ENCODE measurements at places on chromosomes 6 and 20.
A peak's percentile ranks its signal among the peaks of the same experiment; 100 is the strongest.

DNA sequence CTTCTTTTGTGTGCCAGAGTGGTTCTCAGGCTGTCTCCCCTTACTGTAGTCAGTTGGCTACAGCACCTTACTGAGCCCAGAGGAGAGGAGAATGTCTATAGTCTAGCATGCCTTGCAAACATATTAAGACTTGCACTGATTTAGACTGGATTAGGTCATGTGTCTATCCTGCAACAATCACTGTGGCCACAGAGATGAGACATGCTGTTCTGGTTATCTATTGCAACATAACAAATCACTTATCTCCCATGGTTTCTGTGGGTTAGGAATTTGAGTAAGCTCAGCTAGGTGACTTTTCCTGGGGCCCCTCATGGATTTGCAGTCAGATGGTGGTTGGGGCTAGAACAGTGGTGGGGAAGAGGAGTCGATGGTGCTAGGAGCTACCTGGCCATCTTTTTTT, 261.3 kb downstream of the SOD2 start:
- no peak for DNase-seq

GRCh38 chr20:33162313-33162712, 5.6 kb upstream of the BPIFA2 start:
- no peak for DNase-seq

GRCh38 chr20:4601630-4602296, 119.9 kb upstream of the PRND start:
- DNase-seq, result peak; percentile 62

- DNase-seq, result no peak
Measured at GRCh38 chr6:88074791-88075190, 27.1 kb downstream of the SPACA1 start.

- DNase-seq, result peak; percentile 87
Measured at GRCh38 chr6:113495521-113495920, 361.6 kb upstream of the MARCKS start.

DNA sequence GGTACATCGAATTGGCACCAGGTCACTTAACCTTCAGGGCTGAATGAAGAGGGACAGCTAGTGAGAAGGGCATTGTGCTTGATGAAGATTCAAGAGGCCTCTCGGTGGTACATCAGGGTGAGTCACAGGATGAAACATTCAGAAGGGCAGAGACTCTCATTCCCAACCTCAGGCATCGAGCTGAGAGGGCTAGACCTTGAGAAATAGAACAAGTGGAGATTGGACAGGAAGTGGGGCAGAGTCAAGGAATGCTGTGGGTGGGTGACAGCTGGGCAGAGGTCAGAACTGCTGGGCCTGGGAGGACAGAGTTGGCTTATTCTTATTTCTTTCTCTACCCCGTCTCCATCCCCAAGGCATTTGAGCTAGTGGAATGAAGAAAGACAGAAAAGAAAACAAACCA, 126.0 kb downstream of the SCML4 start:
- DNase-seq, result peak; percentile 93

DNA sequence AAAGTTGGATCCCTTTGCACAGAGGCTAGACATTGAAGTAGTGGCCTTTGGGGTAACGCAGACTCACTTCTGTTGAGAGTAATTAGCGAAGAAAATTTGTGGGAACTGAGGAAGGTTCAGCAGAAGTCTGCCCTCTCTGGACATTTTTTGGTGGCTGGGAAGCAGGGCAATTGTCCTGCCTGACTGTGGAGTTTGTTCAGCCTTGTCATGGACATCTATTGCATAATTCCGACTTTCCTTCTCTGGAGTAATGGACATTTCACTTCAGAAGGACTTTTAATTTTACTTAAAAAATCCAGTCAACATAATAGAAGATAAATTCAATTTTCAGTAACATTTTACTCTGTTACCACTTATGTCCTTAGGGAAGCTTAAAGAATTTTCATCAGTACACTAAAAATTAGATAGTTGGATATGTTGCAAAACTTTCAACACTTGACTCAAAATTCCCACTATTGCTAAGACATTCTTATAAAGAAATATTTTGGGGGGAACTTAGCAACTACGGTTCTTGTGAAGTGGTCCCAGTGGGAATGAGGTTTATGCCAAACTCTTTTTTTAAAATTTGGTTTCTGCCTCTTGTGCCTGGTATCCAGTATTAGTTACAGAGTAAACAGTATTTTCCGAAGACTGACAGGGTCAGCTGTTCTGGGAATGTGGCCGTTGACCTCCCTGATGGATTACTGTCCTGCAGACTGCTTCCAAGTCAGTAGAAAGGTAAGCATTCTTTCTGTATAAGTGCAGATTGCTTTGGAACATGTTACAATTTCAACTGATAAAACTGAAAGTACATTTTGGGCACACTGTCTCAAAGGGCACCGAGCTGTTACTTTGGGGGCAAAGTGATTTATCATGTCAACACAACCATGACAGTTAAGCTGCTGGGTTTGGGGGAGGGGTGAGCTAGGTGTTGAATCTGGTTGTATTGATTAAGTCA, 100.6 kb upstream of the MLIP start:
- no peak for DNase-seq

DNA sequence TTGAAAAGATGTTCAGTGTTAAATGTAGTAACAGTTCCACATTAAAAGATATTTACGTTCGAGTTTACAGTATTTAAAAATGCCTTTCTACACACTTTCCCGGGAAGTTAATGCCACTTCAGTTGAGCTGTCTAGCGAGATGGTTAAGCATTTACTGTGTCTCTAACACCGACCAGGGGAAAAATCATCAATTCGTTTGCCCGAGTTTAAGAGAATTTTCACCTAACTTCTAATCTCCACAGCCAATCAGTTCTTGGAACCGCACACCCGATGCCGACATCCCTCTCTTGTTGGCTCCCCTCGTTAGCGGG, 58.2 kb downstream of the FAM217A start:
- no peak for DNase-seq

DNA sequence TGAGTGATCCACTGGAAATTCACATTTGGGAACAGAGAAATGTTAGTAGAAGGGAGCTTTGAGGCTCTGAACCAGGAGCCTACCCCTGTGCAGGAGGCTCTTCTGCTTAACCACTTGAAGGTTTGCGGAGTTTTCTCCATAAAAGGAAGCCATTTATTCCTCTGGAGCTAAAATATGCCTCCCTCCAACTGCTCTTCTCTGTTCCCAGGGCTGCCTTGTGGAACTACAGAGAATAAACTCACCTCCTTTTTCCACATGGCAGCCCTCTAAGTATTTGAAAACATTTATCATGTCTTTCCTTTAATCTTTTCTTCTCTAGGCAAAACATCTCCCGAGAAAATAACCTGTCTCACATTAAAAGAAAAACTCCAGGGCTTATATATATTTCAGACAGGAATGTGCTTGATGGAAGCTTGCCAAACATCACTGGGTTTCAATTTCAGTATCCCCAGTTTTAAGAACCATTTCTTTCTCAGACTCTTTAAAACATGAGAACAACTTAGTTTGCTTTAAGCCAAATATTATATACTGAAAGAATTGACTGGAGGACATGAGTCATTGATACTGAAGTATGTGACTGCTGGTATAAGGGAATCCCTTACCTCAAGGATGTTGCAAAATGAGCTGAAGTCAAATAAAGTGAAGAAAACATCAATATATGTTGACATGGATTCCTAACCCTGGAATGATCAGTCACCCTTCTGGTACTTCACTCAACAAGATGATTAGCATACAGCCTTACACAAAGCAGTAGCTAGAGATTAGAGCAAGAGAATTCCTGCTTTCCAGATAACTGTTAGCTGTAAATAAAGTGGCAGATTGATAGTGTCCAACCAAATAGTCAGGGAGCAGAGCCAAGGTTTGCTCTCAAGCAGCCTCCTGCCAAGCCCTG, 74.0 kb downstream of the ZBTB2 start:
- peak; percentile 77 for DNase-seq

DNA sequence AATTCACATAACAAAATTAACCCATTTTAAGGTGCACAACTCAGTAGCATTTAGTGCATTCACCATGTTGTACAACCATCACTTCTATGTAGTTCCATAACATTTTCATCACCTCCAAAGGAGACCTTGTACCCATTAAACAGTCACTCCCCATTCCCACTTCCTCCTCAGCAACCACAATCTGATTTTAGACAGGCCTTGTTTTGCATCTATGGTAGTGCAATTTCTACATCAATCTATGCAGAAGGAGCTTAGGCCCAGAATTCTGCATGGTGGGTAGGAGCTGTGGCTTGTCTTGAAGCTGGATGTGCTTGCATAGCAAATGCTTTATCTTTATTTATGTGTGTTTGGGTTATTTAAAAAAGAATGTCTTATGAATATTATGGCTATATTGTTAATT, 13.5 kb upstream of the HLA-DQA1 start:
- DNase-seq, result no peak

DNA sequence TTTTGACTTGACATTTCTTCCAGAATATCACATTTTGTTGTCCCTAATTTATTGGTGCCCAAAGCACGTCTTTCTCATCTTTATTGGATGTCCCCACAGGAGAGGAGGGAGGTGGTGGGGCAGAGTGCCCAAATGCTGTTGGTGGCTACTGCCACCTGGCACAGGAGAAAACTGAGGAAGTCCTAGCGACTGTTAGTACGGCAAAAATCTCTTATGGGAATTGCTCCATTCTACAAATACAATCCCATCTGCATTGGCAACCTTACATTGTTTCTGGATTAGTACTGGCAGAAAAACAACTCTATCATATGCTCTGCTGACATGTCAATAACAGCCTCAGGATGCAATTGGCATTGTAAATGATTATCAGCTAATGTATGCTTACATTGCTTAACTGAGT, 235.4 kb upstream of the IRAK1BP1 start:
- DNase-seq, result no peak

DNA sequence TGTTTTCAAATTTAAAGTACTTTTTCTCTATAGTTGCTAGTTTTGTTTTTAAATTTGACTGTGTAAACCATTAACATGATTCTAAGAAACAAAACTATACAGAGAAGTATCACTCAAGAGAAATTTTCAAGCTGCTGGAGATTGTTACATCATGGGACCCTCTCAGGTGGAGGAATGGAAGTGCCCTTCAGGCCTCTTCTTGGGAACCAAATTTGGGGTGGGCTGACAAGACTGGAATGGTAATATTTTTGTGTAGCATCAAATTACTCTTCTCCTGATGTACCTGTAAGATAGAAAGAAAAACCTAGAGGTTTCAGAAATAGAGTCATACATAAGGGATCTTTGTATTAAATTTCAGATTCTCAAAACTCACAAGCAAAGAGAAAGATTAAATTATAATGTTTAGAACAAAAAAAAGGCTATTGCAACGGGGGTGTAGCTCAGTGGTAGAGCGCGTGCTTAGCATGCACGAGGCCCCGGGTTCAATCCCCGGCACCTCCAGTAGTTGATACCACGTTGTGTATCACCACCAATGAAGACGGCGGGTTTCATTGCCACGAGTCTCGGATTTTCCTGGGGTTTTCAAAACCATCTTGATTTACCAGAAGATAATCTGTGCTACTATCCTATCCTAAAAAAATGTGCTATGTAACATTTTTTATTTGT, 193.7 kb downstream of the GPX5 start:
- DNase-seq, result peak; percentile 42

- no peak for DNase-seq
Measured at GRCh38 chr6:88561034-88561953, 395.1 kb upstream of the CNR1 start.

GRCh38 chr6:502761-503160, 111.2 kb downstream of the IRF4 start:
- no peak for DNase-seq

DNA sequence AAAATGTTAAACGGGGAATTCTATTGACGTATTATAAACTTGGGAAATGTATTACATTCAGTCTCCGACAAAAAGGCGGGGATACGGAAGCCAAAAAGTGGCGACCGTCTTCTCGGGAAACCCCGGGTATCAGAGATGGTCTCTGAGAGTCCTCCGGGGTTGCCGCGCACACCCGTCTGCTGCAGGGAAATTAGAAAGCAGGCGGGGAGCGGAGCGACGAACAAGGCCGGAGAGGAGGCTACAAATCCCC, 1.5 kb downstream of the SALL4 start:
- peak; percentile 30 for DNase-seq

- peak; percentile 94 for DNase-seq
Measured at GRCh38 chr20:25136643-25137559, 55.0 kb upstream of the VSX1 start.

- DNase-seq, result no peak
Measured at GRCh38 chr6:108673153-108673552, 112.4 kb downstream of the FOXO3 start.

DNA sequence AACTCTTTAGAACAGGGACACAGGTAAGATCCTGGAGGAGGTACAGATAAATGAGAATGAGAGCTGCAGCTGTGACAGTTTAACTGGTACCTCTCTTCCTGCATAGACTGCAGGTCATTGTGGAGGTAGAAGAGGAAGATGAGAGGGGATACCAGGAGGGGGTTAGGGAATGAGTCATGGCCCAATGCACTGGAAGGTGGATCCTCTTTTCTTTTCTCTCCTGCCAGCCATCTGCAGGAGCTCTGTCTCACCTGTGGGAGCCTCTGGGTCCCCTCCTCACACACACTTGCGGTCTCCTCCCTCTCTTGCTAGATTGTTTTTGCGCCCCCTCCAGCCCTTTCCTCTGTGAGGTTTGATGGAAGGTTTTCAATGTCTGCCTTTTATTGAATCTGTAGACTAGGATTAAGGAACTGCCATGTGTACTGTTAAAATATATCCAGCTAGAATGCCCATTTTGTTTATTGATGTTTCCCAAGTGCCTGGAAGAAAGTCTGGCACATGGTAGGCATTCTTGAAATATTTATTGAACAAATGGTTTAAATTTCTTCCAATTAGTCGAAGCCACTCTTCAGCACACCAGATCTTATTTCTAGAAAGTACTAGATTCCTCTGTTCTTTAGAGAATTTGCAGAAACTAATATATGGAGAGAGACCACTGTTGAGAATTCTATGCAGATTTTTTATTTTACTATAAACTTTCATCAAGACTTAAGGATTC, 13.0 kb downstream of the C6orf163 start:
- no peak for DNase-seq

- DNase-seq, result no peak
Measured at GRCh38 chr6:20819774-20820400, 285.6 kb downstream of the CDKAL1 start.

- DNase-seq, result no peak
Measured at GRCh38 chr6:128648022-128648598, 127.7 kb upstream of the PTPRK start.

DNA sequence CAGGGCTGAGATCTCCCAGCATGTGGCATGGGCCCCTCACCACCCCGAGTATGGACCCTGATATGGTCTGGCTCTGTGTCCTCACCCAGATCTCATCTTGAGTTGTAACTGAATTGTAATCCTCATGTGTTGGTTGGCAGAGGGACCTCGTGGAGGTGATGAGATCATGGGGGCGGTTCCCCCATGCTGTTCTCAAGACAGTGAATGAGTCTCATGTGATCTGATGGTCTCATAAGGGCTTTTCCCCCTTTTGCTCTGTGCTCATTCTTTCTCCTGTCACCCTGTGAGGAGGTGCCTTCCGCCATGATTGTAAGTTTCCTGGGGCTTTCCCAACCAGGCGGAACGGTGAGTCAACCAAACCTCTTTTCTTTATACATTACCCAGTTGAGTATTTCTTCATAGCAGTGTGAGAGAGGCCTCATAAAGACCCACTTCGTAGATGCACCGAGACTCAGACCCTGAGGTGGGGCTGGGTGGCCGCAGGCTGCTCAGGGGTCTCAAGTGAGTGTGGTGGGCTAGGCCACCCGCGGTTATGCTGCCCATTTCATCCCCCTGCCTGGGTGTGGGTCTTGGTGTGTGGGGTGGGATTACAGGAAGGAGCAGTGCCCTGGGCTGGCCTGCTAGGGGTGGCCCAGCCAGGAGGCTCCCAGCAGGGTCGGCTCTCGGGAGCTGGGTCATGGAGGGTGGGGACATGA, 26.2 kb upstream of the GATA5 start:
- DNase-seq, result peak; percentile 74

Data from GM23248 (cell line).